ENCODE measurements at places on chromosomes 4 and X.

DNA sequence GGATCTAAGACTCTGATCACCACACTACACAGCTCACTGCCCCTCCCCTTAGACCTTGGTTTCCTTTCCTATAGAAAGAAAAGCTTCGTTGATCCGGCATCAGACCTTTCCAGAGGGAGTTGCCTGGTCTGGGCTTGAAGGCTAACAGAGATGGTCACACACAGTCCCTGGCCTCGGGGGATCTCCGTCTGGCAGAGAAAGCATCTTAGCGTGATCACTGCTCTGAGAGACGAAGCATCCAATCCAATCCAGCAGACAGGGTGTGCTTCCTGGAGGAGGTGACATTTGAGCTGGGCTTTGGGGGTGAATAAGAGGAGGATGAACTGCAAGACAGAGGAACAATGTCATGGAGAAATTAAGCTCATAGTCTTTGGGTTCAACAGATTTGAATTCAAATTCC is 49.5 kb downstream of the HTRA3 start:
- H3K36me3 ChIP-seq: no peaks in the 10 kb centered on the region
- no peak overlapping the region for H3K27ac ChIP-seq
- H3K27me3 ChIP-seq: no peaks in the 10 kb centered on the region
- DNase-seq: no peak
- H3K4me1 ChIP-seq: no peaks in the 10 kb centered on the region
- no peak overlapping the region for H3K4me3 ChIP-seq

GRCh38 chr4:111454961-111455360 is 690.3 kb upstream of the FAM241A start:
- no peak for DNase-seq
- no peaks in the 10 kb centered on the region for H3K36me3 ChIP-seq
- no peaks in the 10 kb centered on the region for H3K27me3 ChIP-seq
- no peak overlapping the region for H3K4me3 ChIP-seq
- H3K4me1 ChIP-seq: no peaks in the 10 kb centered on the region

DNA sequence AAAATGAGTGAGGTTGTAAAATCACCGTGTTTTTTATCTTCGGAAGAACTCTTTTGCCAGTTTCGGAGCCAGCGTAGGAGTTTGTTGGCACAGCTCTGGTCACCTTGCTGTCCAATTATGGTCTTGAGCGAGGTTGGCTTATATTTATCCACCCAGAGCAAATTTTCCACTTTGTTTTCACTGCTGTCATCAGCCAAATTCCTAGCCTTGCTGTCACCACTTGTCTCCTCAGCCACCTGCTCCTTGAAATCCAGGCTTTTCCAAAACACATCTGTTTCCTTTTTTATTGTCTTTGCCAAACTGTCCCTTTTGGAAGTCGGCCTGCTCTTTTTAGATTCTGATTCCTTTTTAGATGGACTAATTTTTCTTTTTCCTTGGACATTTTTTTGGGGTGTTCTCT is 57.6 kb downstream of the RFC1 start:
- DNase-seq: no peak
- no peaks in the 10 kb centered on the region for H3K4me1 ChIP-seq
- H3K27me3 ChIP-seq: no peaks in the 10 kb centered on the region

DNA sequence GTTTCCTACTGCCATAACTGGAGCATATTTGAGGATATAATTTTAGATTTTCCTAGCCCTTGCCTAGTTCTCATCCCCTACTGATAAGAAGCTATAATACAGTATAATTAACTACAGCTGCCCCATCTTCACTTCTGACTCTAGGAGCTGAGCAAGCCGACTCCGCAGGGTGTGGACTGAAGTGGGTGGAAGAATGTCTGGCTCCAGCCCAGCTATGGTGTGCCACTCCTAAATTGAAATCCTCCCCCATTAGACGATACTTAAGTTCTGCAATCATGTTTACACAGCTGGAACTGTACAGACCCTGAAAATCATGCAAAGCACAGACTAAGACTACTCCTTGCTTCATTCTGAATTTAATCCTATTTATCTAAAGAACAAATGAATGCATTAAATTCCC is 93.1 kb downstream of the PCDH19 start:
- no peak overlapping the region for H3K4me3 ChIP-seq
- no peaks in the 10 kb centered on the region for H3K36me3 ChIP-seq
- H3K4me1 ChIP-seq: no peaks in the 10 kb centered on the region
- H3K27me3 ChIP-seq: no peaks in the 10 kb centered on the region
- no peak for DNase-seq

DNA sequence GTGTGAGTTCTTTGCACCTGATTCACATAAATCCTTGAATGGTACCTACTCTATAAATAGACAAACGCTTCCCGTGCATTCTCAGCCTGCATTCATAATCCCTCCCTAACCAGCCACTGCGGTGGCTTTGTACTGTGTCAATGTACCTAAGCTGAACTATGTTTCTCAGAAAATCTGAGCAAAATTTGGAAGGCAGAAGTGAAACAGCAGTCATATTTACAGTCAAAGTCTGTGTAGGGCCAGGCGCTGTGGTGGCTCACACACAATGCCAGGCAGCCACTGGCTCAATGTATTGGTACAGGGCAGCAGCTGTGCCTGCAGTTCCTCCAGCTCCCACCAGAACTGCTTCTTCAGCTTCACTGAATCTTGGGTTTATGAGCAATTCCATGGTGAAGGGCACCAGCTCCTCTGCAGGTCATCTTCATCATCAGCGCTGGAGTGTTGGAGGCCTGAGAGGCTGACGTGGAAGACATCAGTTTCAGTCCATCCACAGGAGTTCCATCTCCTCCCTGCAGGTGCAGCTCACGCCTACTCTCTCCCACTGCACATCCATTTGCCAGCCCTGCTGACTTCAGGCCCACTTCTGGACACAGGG is 32.3 kb upstream of the IRF2 start:
- H3K36me3 ChIP-seq: no peaks in the 10 kb centered on the region
- peak; percentile 60 for DNase-seq
- H3K27me3 ChIP-seq: no peaks in the 10 kb centered on the region
- no peak overlapping the region for H3K4me3 ChIP-seq
- H3K4me1 ChIP-seq: no peaks in the 10 kb centered on the region

DNA sequence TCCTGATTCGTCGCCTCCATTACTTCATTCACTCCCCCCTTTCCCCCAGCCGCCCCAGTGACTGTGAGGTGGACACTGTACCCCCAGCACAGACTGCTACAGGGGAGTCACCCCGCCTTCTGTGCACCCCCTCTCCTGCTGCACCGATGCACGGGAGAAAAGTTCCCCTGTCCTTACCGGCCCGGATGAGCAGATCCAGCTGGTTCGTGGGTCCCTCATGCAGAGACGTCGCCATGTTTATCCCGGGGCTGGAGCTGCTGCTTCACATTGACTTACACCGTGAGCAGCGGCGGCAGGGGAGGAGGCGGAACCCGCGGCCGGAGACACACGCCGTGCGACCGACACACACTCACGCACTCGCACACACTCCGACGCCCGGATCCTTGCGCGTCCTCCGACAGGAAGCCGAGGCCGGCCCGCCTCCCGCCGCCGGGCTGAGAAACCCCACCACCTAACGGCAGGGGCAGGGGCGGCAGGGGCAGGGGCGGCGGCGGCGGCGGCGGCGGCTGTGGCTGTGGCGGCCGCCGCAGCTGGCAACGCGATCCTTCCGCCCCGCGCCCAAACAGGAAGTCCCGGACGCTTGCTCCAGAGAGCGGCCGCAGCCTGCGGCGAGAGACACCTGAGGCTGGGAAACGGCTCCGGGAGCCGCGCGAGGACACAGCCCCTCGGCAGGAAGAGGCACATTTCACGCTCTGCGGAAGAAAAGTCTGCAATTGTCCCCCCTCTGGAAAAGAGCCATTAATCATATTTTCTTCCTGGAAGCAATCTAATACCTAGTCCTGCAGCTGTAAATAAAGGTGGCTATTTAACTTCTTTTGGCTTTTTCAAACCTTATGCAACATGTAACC is 68.6 kb downstream of the NOCT start:
- H3K27me3 ChIP-seq: no peaks in the 10 kb centered on the region
- no peaks in the 10 kb centered on the region for H3K36me3 ChIP-seq
- peak overlapping the region; percentile 88 for H3K27ac ChIP-seq
- peak overlapping the region; percentile 74 for H3K4me3 ChIP-seq
- H3K4me1 ChIP-seq: no peaks in the 10 kb centered on the region

GRCh38 chr4:53640576-53641453 is 49.5 kb upstream of the LNX1 start:
- H3K27ac ChIP-seq: no peak overlapping the region
- no peaks in the 10 kb centered on the region for H3K27me3 ChIP-seq
- H3K4me3 ChIP-seq: no peak overlapping the region
- H3K36me3 ChIP-seq: no peaks in the 10 kb centered on the region
- H3K4me1 ChIP-seq: no peaks in the 10 kb centered on the region
